Daoy (cell line): ENCODE measurements at places on chromosomes 6 and 20. TPM values are rescaled to one million over a fixed set of nuclear protein-coding genes. Genes with fewer than 3 reads are reported as not detected.

DNA sequence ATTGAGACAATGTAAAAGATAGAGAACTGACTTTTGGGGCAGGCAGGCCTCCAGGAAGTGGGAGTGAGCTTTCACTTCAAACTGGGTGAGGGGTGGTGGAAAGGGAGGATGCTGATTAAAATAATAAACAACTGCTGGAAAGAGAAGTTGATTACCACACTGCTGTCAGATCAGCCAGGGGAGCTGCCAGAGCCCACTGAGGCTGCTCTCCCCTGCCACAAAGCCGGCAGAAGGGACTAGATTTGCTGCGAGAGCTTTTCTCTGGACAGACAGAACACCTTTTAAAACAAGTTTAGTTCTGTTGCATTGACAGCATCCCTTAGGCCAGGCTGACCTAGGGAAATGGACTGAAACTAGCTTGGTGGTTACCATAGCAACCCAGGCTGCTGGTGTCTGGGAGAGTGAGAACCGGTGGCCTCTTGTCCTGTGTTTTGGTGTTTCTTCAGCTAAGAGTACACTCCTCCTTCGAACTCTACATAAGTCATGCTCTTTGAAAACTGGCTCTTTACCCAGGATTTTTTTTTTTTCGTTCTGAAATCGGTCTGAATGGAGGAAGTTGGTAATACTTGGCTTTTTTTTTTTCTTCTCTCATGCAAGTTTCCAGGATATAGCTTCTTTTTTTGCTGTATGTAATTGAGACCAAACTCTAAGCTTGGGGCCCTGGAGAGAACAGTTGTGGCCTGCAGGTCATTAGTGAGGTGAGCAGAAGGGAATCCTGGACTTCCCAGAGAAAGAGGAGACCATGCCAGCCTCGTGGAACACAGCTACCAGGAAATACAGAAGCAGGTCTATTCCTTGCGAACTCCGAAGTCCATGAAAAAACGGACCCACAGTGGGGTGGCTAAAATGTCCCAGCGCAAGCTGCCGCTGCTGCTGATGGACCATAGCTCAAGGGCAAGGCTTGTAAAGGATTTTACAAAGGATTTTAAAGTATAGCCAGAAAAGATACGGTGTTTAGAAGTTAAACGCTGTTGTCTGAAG is 374.4 kb downstream of the UTRN start:
- DNase-seq: peak; percentile 43

- no peak for DNase-seq
These were observed 681 bp downstream of the SYCP2 start for GRCh38 chr20:59932616-59933295.

GRCh38 chr6:16670617-16671051 is 90.6 kb downstream of the ATXN1 start:
- no peak for DNase-seq

GRCh38 chr20:57998276-57998675 is 230.2 kb downstream of the ANKRD60 start:
- DNase-seq: no peak

DNA sequence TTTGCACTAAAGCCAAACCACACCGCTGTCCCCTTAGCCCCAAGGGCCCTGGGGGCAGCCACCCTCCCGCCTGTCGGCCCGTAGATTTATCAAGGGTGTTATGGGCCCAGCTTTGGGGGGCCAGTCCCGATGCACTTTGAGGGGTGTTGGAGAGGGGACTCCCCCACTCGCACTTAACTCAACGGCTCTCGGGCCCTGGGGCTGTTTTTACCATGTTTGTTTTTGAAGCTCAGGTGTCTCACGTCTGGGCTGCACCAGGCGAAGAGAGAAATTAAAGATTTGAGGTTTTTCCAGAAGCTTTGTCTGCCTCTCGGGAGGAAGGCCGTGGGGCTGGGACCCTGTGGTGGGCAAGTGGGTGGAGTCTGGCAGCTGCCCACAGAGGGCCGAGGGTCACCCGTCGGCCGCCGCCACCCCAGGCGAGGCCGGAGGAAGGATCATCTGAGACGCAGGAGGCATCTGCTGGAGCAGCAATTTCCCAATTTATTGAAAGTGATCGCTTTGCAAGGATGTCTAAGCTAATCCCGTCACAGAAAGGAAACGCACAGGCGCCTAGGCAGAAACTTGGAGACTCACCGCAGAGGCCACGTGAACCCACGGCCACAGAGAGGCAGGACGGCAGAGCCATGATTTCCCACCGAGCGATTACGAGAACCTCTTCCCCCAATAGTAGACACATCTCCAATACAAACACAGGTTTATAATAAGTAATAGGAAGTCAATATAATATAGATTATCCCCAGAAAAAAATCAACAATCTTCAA is 3.8 kb downstream of the SLC2A4RG start:
- no peak for DNase-seq

DNA sequence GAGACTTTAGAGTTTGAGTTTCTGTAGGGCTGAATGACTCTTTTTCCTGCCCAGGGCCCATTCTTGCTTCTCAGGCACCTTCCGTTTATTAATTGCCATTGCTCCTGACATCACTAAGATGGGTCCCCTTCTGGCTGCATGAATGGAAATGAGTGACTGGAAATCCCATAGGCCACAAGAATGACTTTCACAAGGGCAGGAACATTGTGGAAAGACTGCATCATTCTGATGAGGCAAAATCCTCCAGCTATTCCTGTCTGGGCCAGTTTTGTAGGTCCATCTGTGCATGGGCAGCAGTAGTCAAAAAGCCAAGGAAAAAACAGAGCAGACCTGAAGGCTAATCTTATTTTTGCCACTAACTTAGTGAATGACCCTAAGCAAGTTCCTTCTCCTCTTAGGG is 19.3 kb downstream of the TMEM74B start:
- no peak for DNase-seq

DNA sequence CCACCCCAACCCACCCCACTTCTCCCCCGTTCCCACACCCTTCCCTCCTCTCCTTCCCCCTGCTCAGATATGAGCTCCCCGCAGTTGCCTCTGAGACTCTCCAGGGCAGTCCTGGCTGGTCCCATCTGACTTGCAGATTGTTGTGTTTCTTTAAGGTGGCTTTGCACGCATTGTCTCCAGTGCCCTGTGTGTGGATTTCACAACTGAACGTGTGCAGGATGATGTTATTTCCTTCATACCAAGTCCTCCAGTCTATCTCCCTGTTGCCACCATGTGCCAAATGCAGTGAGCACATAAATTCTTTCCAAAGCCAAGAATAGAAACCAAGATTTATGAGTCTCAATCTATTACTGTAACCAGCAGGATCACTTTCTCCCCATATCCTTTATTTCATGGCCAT is 79.1 kb downstream of the TMEM242 start:
- no peak for DNase-seq

GRCh38 chr6:76416821-76417605 is 344.6 kb upstream of the IMPG1 start:
- no peak for DNase-seq

GRCh38 chr6:145714731-145715130 is 20.6 kb downstream of the EPM2A start:
- no peak for DNase-seq

DNA sequence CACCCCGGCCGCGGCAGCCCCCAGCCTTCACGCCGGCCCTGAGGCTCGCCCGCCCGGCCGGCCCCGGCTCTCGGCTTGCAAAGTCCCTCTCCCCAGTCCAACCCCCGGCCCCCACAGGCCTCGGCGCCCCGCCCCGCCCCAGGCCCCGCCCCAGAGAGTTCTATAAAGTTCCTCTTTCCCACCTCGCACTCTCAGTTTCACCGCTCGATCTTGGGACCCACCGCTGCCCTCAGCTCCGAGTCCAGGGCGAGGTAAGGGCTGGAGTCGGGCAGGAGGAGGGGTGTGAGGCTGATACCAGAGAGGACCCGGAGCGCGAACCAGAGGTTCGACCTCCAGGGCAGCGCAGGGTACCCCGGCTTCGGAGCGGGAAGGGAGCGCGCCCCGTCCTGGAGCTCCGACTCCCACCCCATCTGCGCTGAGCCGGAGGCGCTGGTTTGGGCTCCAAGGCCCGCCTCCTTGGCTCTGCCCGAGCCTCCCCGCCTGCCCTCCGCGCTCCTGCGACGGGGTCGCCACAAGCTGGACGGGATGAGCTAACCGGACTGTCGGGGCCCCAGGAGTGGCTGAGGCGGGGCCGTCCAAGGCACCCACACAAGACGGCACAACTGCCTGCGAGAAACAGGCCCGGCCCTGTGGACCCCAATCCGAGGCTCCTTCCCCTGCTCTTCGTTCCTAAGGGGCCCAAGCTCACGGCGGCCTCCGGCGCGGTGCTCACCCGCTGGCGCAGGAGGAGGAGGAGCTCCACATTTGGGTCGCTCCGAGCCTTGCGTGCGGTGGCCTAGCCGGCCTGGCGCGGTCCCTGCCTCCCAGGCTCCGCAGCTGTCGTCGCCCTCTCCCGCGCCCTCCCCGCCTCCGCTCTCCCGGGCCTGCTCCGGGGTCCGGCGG is at the start of gene IRF4:
Gene IRF4, plus strand, starts transcription at position 194 of the 882 bp plus-strand sequence. CDS start 1,401 bp downstream, outside the sequence.
- no peak for DNase-seq

GRCh38 chr6:71476872-71477271 is 188.3 kb downstream of the OGFRL1 start:
- no peak for DNase-seq

DNA sequence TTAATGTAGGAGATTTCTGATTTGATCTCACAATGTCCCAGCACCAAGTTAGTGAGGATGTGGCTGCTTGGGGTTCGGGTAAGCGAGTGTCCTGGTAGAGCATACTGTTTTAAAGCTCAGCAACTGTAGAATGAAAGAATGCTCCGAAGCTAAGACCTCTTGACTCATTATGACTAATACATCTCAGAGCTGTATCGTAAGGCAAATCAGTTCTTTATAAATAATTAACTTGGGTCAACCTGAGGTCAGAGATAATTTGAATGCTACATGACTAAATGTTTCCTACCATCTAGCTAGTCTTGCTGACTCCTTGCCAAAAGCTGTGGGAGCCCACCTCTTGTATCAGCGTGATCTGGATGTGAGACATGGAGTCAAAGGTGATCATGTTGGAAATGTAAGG is 128.8 kb upstream of the PDE7B start:
- DNase-seq: peak; percentile 82

GRCh38 chr6:301526-301925 is 9.2 kb downstream of the DUSP22 start:
- DNase-seq: no peak

GRCh38 chr6:46443623-46444022 is 47.6 kb downstream of the RCAN2 start:
- DNase-seq: no peak

Gene PLA2G7
- total RNA-seq: not detected in 2 replicates

Gene HRH3
- total RNA-seq: not detected in 2 replicates

Gene HSPA1L
- total RNA-seq: 0.12 and 0.80 TPM in 2 replicates

Gene TRIM39
- 18.2 and 21.4 TPM in 2 replicates for total RNA-seq

Gene BPIFB4
- not detected in 2 replicates for total RNA-seq

Gene HLA-DQA1
- total RNA-seq: 0.27 and 0.40 TPM in 2 replicates

Gene TRIM38
- total RNA-seq: 5.0 and 5.4 TPM in 2 replicates

Gene HMGCLL1
- not detected in 2 replicates for total RNA-seq

Gene SLC17A9
- 0.33 and 0.91 TPM in 2 replicates for total RNA-seq

Gene TRIM40
- total RNA-seq: not detected in 2 replicates
